ENCODE measurements at places on chromosomes 5 and 9.

DNA sequence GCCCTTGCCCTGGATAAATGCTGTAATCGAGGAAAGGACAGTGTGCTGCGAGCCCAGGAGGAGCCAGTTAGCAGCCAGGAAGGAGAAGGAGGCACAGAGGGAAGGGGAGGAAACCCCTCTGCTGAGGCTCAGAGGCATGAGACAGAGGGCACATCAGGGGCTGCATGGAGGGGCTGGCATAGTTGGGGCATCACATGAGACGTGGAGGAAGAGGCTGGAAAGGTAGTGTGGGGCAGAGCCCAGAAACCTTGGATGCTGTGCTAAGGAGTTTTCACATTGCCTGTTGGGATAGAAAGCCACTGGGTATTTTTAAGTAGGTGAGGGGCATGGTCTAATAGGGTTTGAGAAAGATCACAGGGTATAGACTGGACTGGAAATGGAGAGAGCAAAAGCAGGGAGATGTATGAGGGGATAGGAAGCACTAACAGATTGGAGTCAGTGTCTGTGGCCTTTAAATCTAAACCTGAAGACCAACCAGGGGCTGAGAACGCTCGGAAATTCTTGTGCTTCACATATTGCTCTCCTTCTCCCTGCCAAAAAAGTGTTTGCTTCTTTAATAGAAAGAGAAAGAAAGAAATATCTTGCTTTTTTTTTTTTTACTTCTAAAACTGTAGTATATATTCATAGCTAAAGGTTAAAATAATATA, 33.0 kb upstream of the ANGPTL2 start:
- DNase-seq = no peak

DNA sequence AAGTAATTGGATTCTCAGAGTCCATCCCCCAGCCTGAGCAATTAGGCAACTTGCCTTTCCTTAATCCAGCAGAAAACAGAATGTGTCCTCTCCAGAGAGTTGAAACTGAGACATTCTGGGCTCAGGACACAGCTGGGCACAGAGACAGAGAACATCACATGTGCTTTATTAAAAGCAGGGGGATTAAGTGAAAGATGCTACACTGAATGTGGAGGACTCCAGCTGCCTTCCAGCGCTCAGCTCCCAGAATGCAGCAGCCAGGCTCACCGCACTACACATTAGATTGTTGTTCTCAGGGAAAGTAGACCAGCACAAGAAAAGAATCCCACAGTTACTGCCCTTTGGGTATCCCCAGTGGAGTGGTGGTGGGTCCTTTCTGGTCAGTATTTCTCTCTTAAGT, 141.6 kb upstream of the IL12B start:
- no peak for DNase-seq

GRCh38 chr5:114822436-114822835, 347.3 kb downstream of the TRIM36 start:
- DNase-seq = no peak

- DNase-seq = no peak
Observed at GRCh38 chr9:37986771-37987258, 82.2 kb downstream of the SHB start.

- DNase-seq = no peak
Observed at GRCh38 chr9:81171689-81172088, 517.7 kb downstream of the TLE1 start.

Measured in GM13977 (cell line).